ENCODE measurements at places on chromosomes 7 and 10.

- DNase-seq: no peak
Measured at GRCh38 chr7:25379351-25380300, 151.3 kb upstream of the NPVF start.

GRCh38 chr10:22573820-22574569 is 140.4 kb downstream of the PIP4K2A start:
- peak; percentile 29 for DNase-seq

DNA sequence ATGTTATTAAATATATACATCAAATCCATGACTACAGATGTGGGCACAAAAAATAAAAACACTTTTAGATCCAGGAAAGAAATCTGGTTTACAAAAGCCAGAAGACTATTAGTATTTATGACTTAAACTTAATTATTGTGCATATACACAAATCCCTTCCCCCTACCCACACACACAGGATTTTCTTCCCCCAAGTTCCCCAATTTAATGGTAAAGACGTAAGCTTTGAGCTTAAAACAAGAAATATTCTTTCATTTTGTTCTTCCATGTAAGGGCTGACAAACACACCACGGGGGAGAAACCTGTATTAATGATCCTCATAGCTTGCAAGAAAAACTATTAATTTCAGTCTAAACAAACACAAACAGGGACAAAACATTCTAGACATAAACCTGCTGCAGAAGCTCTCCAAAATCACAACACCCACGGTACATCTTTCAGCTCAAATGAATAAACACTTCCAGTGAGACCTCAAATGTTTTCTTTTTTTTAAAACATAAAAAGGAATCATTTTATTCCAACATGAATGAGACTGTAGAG is 28.5 kb downstream of the OSBPL3 start:
- DNase-seq: no peak

DNA sequence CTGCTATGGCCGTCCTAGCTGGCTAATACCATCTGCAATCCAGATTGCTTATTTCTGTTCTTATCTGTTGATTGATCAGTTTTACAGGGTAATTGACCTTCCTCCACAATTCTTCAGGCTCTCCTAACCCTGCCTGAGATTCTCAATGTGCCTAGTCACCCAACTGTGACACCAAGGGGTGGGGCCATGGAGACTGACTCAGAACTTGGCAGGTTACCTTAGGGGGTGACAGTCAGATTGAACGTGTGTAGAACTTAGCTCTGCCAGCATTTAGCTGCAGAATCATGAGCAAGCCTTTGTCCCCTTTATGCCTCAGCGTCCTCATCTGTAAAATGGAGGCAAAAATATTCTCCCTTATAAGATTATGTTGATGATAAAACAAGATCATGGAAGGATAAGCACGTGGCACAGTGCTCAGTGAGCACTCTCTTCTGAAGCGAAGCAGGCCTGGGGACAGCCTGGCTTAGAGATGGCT is 19.1 kb upstream of the LEP start:
- DNase-seq: no peak

DNA sequence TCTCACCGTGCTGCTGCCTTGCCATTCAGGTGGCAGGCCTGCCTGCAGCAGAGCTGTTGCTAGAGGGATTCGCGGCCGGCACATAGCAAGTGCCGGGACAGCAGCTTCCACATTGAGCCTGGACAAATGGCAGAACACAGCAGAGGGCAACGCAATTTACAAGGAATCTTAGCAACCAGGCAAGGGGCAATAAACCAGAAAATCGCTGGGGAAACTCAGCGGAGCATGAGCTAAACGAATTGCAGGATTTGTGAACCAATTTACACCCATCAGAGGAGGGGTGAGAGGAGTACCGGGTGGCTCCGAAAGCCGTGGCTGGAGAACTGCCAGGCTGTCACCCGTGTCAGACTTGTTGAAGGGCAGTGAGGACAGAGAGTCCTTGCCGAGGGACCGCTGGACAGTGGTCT is 58.6 kb upstream of the LOXL4 start:
- no peak for DNase-seq

GRCh38 chr7:50791363-50791937 is 8.8 kb upstream of the GRB10 start:
- DNase-seq: no peak

DNA sequence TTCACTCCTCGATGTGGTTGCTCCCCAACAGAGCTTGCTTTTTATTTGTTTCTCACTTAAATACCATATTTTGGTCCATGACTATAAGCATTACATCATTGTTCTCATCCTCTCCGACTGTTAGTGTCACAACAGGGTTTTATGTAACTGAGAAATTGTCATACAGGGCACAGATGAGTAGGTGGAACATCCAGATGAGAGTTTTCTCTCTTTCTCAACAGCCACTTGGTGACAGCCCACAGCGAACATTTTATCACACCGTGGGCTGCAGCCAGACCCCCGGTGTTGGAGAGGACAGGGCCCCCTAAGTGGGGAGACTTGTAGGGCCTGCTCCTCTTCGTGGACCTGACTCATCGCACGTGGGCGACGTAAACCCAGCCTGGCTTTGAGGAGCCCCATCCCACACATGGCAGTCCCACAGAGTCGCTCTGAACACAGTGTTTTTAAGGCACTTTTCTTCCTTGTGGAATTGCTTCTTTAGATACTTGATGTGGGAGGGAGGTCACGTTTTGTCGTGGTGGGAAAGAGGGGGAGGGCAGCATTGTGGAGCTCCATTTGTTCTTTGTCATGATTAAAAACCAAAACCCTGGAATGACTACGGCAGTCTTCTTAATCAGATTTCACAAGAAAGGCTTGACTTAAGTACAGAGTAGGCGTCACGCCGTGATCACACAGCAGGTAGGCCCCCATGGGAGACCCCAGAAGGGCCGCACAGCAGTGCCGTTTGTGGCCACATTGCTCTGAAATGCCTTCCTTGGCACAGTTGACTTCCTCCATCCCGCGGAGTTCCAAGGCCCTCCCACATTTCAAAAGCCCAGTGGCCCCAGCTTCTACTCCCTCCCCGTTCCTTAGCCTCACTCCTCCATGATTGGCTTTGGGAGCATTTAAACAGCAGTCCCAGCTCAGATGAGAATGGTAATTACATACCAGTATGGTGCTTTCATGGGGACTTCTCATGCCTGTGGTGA is 220.6 kb downstream of the CCDC3 start:
- DNase-seq: no peak

- no peak for DNase-seq
Measured at GRCh38 chr10:22657566-22658225, 56.7 kb downstream of the PIP4K2A start.

DNA sequence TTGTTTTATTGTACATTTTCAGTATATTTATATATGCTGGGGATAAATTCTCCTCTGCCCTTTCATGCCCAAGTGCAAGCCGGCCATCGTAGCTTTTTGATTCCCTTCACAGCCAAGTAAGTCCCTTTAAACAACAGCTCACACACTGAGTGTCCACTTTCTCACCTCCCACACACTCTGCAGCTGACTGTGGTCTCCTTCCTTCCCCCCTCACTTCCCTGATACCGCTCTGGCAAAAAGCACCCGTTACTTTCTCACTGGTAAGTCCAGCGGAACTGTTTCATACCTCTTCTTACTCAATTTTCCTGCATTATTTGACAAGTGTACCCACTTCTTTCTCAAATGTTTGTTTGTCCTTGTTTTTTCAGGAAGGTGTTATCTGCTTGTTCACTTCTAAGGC is 35.2 kb downstream of the MGAM start:
- no peak for DNase-seq

DNA sequence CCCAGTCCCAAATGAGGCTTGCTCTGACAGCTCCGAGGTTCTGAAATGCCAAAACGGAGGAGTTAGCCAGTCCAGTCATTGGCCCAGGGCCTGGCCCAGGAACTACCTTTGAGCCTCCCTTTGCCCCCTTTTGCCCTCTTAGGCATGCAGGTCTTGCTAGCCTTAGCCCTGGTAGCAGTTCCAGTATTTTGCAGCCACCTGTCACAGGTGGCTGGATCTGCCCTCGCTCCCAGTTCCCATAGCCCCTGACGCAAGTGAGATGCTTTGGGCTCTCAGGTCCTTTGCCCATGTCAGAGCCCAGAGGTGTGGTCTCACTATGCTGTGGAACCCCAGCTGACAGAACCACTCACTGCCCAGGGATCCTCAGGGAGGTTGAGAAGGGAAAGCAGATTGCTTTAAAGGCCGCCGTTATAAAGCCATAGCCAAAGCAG is 42.0 kb downstream of the GPRIN2 start:
- no peak for DNase-seq

GRCh38 chr7:50783801-50784507 is 1.3 kb upstream of the GRB10 start:
- DNase-seq: no peak

DNA sequence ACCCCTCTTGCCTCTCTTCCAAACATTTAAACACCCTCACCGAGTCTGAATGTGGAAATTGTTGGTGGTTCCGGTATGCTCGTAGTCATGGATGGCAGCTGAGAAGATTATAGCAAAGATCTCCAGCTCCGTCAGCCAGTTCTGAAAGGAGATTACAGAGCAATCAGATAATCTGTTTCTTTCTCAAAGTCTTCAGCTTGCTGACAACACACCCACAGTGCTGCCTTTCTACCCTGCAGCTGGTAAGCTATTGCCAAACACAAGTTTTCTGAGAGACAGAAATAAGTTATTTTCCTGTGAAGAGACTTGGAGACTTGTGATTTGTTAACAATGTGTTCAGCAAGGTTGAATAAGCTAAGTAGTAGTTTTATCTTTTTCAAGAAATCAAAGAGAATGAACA is 163.6 kb downstream of the PPP1R17 start:
- no peak for DNase-seq

DNA sequence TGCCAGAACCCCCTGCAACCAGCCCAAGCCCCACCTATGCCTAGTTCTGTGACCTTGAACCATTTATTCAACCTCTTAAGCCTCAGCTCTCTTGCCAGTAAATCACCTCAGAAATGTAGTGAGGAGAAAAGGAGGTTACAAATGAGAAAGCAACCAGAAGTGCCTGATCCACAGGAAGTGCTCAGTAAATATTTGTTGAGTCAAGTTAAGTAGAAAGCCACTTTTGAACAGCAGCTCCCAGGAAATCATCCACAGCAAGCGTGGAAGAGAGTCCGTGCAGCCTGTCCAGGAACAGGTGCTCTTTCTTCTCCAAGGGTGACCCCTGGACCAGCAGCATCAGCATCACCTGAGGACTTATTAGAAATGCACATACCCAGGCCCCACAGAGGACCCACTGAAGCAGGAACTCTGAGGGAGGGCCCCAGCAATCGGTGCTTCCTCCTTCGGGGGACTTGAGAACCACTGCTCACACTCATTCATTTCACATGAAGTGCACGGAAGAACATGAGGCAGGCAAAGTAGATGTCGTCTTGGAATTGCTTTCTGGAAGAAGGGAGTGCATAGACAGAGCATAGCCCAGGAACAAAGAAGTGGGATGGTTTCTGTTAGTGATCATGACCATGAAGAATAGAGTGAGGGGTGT is 6.3 kb upstream of the C10orf71 start:
- DNase-seq: no peak

DNA sequence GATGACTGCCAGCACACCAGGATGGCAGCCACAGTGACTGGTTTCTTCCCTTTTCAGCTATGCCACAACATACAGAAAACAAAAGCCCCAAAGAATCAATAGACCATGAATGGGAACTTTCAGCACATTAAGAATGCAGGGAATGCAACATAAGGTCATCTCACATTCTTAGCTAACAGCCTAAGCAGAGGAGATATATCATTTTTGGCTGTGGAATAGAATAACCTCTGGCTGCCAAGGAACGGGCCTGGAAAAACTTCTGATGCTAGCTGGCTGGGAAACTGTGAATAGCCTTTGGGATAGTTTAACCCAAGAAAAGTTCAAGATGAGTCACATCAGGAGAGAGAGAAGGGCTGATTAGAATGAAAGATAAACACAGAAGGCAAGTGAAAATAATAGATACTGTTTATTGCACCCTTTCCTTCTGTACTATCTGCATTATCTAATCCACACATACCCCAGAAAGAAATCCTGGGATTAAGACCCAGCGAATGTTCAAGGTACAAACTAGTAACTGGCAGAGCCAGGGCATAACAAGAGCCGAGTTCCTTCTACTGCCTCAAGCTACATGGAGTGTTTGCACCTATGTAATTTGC is 169.2 kb downstream of the SEMA3A start:
- no peak for DNase-seq

DNA sequence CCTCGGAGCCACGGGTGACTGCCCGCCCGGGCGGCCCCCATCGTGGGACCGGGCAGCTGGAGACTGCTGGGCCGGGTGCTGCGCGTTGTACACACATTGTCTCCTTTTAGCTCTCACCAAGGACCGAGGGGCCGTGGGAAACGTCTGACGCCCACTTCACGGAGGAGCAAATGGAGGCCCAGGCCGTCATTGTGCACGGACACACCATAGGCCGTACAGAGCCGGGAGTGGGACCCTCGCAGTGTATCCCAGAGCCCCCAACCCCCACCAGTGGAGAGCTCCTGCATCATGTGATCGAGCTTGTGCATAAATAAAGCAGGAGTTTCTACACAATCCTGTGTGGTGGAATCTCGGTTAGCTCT is 722 bp downstream of the DENND10 start:
- DNase-seq: peak; percentile 29

DNA sequence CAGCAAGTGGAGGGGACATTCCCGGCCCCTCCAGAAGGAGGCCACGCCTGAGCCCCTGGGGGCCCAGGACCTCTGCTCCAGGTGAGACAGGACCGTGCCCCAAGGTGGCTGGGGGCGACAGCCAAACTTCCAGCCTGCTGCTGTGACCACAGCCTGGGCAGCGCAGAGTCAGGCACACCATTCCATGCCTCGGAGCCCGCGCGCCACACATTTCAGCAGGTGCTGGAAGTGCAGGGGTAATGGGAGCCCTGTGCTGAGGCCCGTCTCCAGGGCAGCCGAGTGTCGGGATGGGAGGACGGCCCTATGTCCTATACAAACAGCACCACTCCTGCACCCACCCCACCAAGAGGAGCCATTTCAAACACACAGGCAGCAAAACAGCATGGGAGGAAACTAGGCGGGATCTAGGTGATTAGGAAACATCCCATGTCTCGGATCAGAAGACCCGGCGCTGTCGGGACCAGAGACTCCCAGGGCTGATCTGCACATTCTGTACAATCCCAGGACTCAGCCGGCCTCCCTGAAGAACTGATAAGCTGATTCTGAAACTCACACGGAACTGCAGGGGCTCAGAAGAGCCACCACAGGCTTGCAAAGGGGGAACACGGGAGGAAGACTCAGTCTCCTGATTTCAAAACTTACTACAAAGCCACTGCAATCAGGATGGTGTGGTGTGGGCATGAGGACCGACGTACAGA is 272.3 kb downstream of the ELFN1 start:
- DNase-seq: no peak

DNA sequence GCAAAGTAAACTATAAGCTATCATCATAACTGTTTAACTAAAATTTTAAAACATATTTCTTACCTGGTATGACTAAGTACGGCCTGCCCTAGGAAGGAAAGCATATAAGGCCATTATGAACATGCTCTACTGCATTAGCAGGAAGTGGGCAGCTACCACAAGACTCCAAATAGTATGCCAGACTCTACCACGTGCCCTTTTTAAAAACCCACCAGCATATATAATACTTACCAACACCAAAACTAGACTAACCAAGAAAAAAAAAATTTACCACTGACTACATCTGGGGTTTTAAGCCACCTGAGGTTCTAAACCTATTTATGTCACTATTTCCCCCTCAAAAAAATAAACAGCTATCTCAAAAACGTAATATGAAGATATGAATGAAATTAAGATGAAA is 30.1 kb downstream of the NUDCD3 start:
- DNase-seq: no peak

- no peak for DNase-seq
Measured at GRCh38 chr10:86411281-86411841, 44.8 kb upstream of the GRID1 start.
